ENCODE measurements at places on chromosomes 2 and 18. TPM values are rescaled to one million over a fixed set of nuclear protein-coding genes. Genes with fewer than 3 reads are reported as not detected.

GRCh38 chr2:128196471-128196931 is 105.5 kb downstream of the UGGT1 start:
- no peak overlapping the region for H3K27ac ChIP-seq
- H3K4me1 ChIP-seq: peaks cover 4% of the 10 kb centered on the region
- peaks cover 2% of the 10 kb centered on the region for H3K36me3 ChIP-seq
- H3K27me3 ChIP-seq: no peaks in the 10 kb centered on the region

CFAP221 gene
- polyA plus RNA-seq: 0.12 TPM

- no peak overlapping the region for H3K27ac ChIP-seq
- peaks cover 8% of the 10 kb centered on the region for H3K36me3 ChIP-seq
- 0 out of 2 replicates have a peak overlapping the region, but pooled peaks have one; percentile 82 for H3K4me3 ChIP-seq
- no peaks in the 10 kb centered on the region for H3K27me3 ChIP-seq
- H3K4me1 ChIP-seq: peaks cover 17% of the 10 kb centered on the region
Observed at GRCh38 chr2:233356546-233357308, 2.4 kb downstream of the DGKD start.

SKOR2 gene
- polyA plus RNA-seq: not detected

FABP1 gene
- not detected for polyA plus RNA-seq

CDK15 gene
- 2.5 TPM for polyA plus RNA-seq
